ENCODE measurements at places on chromosomes 2 and 18.

- DNase-seq = no peak
Observed at GRCh38 chr2:63035660-63036059, 15.0 kb upstream of the OTX1 start.

DNA sequence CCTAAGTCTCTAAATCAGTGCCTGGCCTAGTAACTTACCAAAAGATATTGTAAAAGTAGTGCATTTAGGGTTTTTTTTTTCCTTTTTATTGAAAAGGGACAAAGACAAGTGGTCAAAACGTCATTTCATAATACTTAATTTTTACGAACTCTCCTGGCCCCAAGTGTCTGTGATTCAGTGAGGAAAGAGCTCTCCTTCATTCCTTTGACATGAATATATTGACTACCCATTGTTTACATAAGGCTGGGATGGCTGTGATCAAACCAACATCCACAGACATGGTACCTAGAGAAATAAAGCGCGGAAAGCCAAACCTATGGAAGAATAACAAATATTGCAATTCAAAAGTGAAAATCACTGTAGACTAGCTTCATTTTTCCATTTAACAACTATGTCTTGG lies 198.4 kb downstream of the BABAM2 start:
- DNase-seq = no peak

DNA sequence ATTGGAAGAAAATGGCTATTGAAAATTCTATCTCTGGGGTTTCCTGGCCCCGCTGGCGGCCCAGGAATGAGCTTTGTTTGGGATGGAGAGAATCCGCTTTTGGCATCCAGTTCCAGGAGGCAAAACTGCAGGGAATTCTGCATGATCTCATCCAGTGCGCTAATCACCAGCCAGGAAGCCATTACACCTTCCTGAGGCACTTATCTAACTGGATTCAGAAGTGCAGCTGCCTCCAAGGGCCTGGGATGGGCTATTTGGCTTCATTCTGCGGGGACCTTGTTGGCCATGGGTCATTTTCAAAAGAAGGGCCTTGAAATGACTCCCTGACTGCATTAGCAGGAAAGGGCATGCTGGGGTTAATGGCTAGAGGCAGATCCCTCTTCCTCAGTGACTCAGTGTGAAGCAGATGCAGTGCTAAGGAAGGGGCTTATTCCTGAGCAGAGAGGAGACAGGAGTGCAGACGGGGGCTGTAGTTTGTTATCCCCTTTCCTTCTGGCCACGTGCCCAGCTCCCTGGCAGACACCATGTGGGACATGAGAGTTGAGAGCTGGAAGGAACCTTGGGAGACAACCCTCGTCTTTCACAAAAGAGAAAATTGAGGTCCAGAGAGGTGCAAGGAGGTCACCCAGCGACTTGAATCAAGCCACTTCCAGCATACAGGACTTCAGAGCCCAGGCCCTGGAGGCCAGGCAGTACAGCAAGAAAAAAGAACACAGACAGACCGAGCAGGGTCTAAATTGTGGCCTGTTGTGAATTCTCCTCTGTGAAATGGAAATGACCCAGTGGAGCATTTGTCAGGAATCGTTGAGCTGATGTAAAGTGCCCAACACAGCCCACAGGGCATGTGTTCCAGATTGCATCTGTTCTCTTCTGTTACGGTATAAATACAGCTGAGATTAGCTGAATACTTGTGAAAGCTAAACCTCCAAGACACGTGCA lies 161.8 kb downstream of the PRKCE start:
- no peak for DNase-seq

DNA sequence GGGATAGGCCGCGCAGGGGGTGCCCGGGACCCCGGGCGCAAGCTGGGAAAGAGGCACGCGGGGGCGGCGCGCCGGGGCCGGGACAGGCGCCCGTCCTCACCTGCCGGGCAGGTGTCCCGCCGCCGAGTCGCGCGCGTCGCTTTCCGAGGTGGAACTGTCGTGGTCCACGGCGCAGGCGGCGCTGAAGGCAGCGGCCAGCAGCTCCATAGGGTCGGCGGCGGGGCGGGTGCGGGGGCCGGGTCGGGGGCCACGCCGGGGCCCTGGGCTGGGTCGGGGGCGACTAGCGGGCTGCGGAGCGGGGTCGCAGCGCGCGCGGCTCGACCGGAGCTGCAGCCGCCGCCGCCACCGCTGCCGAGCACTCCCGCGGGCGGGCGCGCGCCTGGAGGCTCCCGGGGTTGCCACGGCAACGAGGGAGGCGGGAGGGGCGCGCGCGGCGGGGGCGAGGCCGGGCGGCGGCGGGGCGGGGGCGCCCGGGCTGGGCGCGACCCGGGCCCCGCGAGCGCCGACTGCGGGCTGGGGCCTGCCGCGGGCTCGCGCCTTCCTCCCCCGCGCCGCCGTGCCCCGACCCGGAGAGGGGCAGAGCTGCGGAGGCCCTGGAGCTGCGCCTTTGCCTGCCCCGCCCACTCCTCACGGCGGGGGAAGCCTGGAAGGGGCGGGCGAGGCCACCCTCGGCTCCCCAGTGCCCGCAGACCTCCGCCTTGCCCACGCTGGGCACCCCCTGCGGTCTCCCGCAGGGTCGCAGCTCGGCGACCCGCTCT lies 57.9 kb downstream of the SNORC start:
- DNase-seq = no peak

DNA sequence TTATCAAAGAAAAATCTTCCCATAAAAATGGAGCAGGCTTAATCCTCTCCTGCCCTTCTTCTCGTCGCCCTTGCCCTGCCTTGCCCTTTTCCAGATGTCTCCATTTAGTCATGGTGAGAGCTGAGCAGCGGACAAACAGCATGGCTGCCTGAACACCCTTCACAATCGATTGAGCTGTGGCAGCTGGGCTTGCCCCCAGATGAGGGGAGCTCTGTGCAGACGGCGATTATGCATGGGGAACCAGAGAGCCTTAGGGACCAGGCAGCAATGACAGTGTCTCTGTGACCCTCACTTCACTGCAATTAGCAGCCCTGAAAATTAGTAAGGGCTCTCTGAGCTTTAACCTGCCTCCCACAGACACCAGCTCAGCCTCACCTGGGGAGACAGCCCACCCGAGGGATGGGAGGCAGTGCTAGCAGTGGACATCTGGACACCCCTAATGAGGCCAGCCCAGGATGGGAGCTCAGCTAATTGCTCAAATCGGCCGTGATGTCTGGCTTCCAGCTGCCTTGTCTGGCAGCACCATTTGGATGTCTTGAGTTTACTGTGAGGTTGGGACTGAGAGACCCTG lies 365.7 kb downstream of the TNS1 start:
- no peak for DNase-seq

DNA sequence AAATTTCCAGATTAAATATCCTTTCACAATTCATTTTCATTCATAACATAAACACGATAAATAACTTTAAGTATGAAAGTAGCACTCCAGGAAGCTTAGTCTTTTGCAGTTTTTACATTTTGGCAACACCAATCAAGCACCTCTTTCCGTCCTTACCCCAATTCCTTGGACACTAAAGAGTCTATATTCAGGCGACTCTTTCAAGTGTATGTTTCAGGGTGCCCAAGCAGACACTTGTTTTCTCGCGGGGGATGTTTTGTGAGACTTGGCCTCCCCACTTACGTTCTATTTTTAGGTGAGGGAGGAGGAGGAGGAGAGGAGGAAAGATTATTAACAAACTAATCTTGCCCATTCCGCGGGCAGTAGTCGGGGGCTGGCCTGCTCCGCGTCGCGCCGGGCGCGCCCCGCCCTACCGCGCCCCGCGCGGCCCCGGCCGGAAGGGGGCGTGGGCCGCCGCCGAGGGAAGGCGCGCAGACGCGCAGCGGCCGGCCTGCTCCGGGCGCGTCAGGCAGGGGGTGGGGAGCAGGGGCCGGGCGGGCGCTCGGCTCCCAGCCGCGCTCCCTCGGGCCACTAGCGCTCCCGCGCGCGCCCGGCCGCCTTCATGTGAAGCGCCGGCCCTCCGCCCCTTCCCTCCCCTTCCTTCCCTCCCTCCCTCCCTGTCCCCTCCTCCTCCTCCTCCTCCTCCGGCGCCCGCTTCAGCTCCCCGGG lies at the start of gene ITPRID2:
TSS of gene ITPRID2 (plus strand) at position 473 of the 708 bp plus-strand sequence. CDS start 337 bp downstream, outside the sequence.
- DNase-seq = peak; percentile 66

DNA sequence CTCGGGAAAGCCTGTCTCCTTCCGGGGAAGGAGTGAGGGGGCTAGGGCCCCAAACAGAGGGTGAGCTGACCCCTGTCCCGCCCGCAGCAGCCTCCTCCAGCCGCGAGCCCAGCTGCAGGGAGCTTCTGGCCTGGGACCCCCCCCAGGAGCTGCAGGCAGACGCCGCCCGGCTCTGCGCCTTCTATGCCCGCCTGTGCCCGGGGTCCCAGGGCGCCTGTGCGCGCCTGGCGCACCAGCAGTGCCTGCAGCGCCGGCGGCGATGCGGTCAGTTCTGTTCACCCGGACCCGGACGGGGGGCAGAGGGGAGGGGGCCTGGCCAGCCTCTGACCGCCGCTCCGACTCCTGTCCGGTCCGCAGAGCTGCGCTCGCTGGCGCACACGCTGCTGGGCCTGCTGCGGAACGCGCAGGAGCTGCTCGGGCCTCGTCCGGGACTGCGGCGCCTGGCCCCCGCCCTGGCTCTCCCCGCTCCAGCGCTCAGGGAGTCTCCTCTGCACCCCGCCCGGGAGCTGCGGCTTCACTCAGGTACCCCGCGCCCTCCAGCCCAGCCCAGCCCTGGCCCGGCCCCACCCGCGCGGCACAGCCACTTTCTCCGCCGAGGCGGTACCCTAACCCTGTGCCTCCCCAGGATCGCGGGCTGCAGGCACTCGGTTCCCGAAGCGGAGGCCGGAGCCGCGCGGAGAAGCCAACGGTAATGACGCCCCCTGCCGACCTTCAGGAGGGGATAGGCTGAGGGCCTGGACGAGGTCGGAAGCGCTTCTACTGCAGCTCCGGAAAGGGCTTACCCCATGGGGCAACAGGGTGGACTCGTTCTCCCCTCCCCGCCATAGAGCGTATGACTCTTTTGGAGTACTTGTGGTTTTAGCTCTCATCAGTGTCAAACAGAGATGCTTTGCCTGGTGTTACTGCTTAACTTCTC lies 2.0 kb upstream of the CHRND start:
- DNase-seq = peak; percentile 12

DNA sequence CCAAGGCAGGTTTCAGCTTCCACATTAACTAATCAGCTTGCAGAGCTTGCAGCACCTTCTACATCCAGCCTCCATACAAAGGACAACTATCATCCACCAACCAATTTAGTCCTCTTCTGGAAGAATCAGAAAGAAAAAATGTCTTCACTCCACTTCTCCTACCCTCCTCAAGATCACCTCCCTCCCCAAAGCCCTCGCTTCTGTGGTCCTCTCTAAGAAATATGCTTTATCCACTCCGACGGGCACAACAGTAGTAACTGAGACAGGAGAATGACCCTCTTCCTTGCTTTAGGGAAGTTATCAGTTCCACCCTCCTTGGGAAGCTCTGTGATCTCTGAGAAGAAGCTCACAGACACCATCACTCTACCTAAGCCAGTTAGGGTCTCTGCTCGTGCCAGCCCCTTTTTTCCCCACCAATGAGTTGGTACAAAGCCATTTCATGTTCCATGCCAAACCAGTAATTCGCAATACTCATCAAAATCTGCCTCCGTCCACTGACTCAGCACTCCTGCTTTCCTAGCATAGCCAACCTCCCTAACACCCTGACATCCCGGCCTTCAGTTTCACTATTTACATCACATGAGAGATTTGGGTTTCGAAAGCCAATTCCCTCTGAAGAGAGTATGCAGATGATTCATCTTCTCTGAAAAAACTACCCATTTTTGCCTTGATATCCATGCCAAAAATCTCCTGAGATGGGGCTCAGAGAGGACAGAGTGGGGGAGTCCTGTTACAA lies 114.1 kb upstream of the PKDCC start:
- DNase-seq = no peak

- no peak for DNase-seq
Observed at GRCh38 chr18:79336556-79337142, 59.1 kb upstream of the NFATC1 start.

DNA sequence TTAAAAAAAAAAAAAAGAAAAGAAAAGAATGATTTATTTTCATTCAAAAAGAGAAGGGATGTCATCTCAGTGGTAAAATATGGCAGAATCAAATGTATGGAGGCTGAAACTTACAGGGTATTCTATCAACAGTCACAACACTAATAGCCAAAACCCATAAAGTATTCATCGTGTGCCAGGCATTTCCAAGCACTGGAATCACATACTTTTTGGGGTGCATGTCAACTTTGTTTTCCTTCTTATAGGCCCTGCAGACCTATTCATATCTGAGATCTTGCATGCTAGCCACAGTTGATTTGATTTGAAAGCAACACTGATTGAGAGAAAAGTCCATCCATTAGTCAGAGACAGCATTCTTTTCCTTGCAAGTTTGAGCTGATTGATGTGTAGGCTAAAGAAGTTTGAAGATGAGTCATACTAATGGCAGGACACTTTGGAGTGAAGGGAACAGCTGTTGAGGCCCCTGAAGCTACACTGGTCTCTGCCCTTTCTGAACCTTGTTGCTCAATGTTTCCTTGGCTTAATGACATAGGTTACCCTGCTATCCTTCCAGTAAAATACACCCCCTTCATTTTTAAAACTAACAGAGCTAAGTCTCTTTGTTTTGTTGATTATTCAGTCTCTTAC lies 22.0 kb downstream of the KATNAL2 start:
- DNase-seq = no peak

GRCh38 chr2:200127848-200128247 lies 172.5 kb downstream of the MAIP1 start:
- DNase-seq = no peak

- DNase-seq = no peak
Observed at GRCh38 chr2:114688241-114688640, 245.8 kb downstream of the DPP10 start.

- DNase-seq = no peak
Observed at GRCh38 chr2:16179701-16180416, 239.5 kb downstream of the MYCN start.

GRCh38 chr2:75964646-75965045 lies 253.9 kb upstream of the GCFC2 start:
- no peak for DNase-seq

DNA sequence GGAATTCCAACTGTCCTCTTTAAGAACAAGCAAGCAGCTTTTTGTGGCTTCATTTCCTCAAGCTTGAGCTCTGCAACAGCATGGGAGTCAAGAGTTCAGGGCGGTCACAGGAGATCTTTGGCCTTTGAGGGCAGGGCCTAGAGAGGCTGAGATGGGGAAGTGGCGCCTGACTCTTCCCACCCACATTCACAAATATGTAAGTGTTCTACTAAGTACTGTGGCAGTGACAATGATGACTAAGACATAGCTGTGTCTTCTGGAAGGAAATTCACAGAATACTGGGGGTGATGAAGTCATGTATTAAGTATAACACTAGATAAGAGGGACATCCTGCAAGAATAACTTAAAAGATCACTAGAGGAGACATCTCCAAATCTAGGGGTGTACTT lies 15.0 kb downstream of the RND3 start:
- DNase-seq = no peak

Measured in CD4-positive, alpha-beta T cell treated with Interleukin-10 for 1 hour (primary cell).